Kidney tubule cell (primary cell): ENCODE measurements at places on chromosomes 3 and 15.
A peak's percentile ranks its signal among the peaks of the same experiment; 100 is the strongest.

- peak; percentile 91 for DNase-seq
Observed at GRCh38 chr3:11288786-11289637, 16.8 kb downstream of the ATG7 start.

- DNase-seq = peak; percentile 95
Observed at GRCh38 chr3:142088522-142088921, 60.8 kb downstream of the TFDP2 start.

DNA sequence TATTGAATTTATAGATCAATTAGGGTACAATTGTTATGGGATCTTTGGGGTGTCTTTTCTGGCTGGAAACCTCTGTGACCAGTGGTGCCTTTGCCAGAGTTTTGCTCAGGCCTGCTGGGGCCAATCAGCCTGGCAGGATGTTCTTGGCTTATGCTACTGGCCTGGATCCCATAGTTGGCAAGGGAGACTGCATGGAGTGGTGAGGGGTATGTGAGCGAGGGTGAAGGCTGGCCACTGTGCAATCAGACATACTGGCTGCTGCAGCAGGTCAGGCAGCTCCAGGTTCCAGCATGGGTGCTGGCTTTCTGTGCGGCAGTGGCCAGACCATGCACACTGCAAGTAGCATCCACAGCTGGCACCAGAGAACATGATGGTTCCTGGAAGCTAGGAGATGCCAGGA lies 1053.2 kb upstream of the GBE1 start:
- no peak for DNase-seq

- DNase-seq = no peak
Observed at GRCh38 chr3:116669576-116669975, 40.0 kb upstream of the TUSC7 start.

- no peak for DNase-seq
Observed at GRCh38 chr15:69012761-69013364, 1.6 kb upstream of the NOX5 start.

GRCh38 chr3:113275258-113275556 lies 63.9 kb downstream of the BOC start:
- DNase-seq = no peak

- no peak for DNase-seq
Observed at GRCh38 chr3:126536126-126536525, 12.2 kb downstream of the CHST13 start.

- DNase-seq = no peak
Observed at GRCh38 chr15:59424616-59425015, 13.4 kb upstream of the FAM81A start.

DNA sequence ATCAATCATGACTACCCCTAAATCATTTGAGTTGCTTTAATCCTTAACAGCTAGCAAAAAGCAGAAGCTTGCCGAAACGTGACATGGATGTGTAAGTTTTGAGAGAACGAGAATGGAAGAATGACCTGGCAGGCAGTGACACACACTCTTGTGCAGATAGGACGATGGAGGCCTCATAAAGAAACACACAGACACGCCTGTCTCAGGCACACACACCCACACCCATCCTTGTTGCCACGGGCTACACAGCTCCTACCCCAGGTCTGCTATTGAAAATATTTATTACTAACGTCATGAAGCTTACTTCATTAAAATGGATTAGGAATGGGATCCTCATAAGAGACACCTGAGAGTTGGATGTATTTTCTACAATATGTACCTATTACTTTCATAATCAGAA lies 8.5 kb downstream of the MYO5C start:
- DNase-seq = no peak
